ENCODE measurements at places on chromosomes 13 and 19.

GRCh38 chr13:75985132-75985531, 349.0 kb downstream of the LMO7 start:
- no peak for DNase-seq

- no peak for DNase-seq
Observed at GRCh38 chr13:67977066-67977465, 746.9 kb upstream of the PCDH9 start.

GRCh38 chr19:2138061-2138728, 13.2 kb downstream of the AP3D1 start:
- DNase-seq = no peak

DNA sequence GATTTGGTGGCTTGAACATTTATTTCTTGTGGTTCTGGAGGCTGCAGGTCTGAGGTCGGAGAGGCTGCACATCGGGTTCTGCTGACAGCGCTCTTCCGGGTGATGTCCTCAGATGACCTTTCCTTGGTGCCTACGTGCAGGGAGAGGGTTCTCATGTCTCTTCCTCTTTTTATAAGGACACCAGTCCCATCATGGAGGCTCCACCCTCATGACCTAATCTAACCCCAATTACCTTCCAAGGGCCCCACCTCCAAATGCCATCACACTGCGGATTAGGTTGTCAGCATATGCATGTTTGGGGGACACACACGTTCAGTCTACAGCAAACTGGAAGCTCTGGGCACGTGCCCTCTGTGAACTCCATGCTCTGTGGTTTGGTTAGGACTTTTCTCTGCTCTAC, 338.6 kb downstream of the FGF9 start:
- DNase-seq = no peak

DNA sequence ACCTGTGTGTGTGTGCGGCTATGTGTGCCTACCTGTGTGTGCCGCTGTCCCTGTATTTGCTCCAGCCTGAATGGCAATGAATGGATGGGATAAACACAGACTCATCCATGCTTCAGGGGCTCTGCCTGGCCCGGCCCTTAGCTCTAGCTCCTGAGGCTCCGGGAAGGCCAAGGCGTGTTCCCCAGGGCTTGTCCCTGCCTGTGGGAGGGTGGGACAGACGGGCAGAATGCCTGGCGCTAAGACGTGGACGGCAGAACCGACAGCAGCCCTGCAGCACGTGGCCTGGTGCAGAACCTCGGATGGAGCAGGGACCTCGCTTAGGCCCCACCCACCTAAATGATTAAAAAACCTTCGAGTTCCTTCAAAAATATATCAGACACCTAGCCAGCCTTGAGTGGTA, 57.8 kb upstream of the C13orf46 start:
- no peak for DNase-seq
